DMS153 (cell line): ENCODE measurements at places on chromosomes 11 and 22.

- DNase-seq: no peak
Measured at GRCh38 chr11:36452961-36453360, 57.1 kb downstream of the TRAF6 start.

GRCh38 chr22:35893698-35894097 lies 134.9 kb downstream of the RBFOX2 start:
- DNase-seq: no peak

- no peak for DNase-seq
Measured at GRCh38 chr11:111555255-111555654, 14.7 kb downstream of the LAYN start.

DNA sequence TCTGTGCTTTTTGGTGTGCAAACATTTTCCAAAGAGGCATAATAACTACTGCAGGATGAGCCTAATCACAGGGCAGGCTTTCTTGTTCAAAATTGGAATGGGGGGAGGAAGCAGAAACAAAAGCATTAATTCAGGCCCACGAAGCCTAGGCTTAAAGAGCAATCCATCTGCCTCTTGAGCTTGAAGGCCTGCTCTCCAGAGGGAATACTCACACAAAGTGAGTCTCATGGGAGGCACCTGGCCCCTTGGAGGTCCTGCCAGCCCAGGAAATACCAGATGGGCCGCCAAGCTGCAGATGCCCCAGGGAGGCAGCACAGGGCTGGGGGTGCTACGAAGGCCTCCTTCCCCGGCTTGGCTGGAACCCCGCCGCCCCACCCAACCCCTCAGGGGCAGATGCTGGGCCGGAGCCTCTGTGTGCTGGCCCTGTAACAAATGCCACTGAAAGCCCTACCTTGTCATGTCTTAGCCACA lies 39.3 kb upstream of the COMT start:
- DNase-seq: peak; percentile 84

DNA sequence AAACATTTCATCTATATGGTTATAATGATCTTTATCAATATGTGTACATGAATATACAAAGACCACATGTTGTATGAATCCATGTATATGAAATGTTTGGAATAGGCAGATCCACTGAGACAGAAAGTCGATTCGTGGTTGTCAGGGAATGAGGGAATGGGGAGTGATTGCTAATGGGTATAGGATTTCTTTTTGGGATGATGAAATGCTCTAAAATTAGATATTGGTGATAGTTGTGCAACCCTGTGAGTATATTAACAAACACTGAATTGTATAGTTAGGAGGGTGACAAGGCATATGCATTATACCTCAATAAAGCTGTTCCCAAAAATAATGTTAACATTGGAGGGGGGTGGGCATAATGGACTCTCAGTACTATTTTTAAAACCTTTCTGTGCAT lies 5.0 kb upstream of the PTPMT1 start:
- no peak for DNase-seq

DNA sequence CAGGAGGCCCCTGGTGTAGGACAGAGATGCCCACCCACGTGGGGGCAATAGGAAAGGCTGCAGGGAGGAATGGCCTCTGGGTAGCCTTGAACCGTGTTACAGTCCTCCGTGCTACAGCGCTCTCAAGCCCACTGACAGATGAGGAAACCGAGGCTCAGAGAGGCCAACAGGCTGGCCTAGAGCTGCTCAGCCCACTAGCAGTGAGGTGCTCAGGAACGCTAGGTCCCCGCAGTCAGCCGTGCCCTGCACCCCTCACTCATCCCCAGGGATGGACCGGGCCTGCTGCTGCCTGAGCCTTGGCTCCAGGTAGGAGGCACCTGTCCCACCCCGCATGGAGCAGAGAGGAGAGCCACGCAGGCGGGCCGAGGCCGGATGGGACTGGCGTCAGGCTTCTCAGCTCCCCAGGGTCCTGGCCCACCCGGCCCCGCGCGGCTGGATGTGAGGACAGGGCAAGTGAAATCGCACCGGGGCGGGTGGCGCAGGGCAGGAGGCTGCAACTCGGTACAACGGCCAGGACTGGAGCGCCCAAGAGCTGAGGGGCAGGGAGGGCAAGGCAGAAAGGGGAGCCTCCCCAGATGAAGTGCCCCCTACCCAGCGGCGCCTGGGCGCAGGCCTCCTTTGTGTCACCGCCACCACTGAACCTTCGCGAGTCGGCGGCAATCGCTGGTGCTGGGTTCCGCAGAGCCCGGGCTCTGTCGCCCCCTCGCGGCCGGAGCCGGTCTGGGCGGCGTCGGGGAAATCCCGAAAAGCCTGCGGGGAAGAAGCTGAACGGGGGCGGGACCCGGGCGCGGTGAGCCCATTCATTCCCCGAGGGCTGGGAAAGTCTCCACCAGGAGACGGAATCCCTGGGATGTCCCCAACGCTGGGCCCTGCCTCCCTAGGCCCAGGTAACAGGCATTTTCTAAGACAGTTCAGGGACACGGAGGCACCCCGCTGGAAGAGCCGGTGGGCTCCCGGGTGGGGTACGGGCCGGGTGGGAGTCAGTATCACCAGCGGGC lies 8.4 kb upstream of the SLC2A11 start:
- DNase-seq: peak; percentile 64

DNA sequence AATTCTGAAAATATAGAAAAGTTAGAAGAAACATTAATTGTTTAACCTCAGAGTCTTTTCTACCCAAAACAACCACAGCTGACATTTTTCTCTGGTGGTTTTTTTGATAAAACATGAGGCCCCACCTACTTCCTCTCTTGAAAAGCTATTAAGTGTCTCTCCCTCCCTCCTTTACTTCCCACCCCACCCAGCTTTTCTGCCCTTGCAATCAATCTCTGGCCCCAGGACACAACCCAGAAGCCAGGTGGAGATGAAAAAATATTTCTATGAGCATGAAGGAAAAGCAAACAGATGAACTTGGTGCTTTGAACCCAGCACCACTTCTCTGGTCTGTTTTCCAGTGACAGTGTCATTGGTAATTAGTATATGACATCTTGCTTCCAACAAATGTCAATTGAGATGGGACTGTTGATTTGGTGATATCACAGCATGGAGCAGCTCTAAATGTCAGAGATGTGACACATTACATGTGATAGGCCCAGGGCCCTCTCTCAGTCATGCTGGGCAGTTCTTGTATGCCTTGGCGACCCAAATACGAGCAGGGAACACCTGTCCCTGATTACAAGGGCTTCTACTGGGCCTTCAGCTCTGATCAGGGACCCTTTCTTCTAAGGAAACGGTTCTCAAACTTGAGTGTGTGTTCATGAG lies 23.9 kb upstream of the TMPRSS13 start:
- DNase-seq: no peak

DNA sequence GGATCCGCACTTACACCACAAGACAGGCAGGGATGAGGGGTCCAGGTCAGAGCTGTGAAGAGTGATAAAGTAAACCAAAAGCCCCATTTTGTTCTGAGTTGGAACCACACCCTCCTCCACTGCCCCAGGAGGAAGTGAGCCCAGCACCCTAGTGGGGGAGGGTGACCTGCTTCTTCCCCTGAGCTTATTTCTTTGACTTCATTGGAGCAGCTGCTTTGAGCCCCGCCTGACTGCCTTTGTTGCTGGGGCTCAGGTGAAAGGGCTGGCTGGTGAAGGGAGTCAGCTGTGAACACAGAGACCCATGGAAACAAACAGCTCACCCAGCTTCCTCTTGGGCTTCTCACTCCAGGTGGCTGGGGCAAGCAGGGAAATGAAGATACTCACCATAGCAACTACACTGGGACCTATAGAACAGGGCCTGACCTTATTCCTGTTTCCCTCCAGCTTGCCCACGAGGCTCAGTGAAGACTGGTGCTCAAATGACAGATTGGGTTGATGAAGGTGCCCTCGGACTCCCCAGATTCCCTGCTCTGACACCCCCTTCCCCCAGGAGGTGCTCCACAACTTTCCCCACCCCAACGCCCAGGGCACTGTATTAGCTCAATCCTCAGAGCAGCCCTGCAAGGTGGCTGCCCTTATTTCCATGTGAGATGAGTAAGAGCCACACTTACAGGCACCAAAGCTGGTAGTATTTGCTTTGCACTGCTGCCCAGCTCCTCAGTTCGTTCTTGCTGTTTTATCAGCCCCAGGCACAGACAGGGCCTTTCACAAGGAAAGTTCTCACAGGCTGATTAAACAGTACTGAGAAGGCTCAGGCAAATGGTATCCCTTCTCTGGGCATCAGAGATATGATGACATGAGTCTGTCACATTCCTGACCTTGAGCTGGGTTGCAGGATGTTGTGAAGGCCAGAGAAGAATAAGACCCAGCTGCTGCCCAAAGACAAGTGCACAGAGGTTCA lies 2.4 kb downstream of the UCP2 start:
- DNase-seq: peak; percentile 96

DNA sequence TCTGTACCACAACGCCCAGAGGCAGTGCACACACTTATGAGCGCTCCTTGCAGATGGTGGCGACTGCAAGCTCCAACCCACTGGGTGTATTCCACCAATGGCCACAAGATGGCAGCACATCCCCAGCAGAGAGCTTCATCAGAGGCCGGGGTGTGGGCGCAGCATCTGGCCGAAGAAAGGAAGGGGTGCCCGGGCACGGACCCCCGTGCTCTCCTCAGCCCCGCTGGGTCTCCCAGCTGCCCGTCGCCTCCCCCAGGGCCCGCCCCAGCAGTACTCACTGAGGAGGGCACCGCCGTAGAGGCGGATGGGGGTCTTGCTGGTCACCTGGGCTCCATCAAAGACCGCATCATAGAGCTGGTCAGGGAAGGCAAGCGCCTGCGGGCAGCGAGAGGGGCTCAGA lies 14.2 kb downstream of the TP53I11 start:
- DNase-seq: no peak

GRCh38 chr11:112460141-112460540 lies 199.5 kb upstream of the PLET1 start:
- DNase-seq: no peak

GRCh38 chr11:28674433-28675103 lies 566.4 kb downstream of the METTL15 start:
- DNase-seq: no peak

GRCh38 chr22:46061501-46062231 lies 84.7 kb upstream of the WNT7B start:
- DNase-seq: no peak

- DNase-seq: peak; percentile 76
Measured at GRCh38 chr11:126968915-126969314, 31.7 kb downstream of the KIRREL3 start.

DNA sequence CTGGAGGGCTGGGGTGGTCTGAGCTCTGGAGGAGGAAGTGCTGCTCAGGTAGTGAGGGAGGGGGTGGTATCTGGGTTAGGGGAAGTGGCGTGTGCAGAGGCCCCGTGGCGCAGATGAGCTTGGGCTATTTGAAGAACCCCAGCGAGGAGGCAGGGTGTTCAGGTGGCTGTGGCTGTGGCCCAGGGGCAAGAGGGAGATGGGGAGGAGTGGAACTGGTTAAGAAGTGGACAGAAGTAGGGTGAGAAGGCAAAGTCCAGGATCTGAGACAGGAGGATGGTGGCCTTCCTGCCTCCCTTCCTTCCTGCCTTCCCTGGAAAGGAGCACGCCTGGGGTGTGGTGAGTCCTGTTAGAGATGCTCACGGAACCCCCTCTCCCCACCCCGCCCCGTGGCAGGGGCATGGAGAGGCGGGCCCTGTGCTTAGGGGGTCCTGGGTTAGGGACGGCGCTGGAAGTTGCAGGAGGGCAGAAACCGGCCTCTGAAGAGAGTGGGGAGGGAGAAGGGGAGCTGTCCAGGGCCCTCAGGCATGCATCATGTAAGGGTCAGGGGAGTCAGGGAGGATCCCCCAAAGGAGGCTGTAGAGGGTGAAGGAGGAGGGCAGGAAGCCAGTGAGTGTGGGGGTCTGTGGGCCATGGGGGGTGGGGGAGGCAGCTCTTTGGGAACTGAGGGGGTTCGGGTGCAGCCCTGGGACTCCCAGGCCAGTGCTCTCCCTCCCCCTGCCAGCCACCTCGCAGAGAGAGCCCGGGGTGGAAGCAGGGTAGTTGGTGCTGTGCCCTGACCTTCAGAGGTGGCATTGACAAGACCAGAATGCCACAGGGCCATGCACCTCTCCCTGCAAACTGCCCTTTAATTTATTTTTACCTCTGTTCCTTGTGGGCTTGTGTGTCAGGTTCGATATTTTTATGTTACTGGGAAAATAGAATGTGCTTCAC lies 63.7 kb upstream of the PARVG start:
- DNase-seq: no peak

DNA sequence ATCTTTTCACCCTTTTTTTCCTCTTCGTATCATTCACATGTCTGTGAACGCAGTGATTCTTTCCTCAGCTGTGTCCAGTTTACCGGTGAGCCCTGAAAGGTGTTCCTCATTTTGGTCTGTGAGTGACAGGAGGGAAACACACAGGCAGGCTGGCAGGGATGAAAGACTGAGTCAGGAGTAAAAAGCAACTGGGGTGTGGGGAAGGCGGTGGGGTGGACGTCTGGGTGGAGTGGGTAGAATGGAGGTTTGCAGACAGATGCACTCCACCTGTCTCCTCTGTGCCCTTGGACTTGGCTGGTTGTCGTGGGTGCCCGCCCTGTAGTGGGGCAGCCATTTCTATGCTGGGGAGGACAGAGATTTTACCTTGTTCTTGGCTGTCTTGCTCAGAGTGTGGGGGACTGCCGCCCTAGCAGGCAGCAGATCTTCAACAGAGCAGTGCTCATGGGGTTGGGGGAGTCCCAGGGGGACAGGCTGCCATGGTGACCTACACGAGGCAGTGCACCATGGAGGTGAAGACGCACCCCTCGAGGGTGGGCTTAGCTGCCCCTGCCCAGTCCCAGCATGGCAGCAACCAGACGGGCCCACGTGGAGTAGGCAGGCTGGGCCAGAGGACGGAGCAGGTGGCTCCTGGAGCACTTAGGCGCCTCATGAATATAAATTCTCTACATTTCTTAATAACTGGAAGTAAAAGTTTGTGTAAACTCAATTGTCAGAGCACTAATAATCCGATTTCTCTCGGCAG lies 603.7 kb downstream of the TBC1D22A start:
- DNase-seq: no peak

DNA sequence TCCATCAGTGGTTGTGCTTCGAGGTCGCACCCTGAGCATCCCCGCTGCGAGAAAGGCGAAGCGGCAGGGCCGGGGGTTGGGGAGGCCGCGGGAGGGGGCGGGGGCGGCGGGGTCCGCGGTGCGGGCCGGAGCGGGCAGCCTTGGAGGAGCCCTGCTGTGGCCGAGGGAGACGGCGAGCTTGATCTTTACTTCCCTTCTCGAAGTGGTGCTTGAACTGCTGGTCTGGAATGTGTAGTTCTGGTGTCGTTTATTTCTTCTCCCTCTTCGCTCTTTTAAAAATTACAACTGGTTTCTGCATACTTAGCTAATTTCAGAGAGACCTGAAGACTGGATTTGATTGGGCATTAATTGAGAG lies 1.1 kb downstream of the APLP2 start:
- DNase-seq: no peak

GRCh38 chr11:10149553-10149952 lies 144.5 kb downstream of the SBF2 start:
- no peak for DNase-seq

- no peak for DNase-seq
Measured at GRCh38 chr22:39556970-39557841, 13.3 kb upstream of the CACNA1I start.

- no peak for DNase-seq
Measured at GRCh38 chr11:9973921-9974320, 310.0 kb downstream of the SWAP70 start.

DNA sequence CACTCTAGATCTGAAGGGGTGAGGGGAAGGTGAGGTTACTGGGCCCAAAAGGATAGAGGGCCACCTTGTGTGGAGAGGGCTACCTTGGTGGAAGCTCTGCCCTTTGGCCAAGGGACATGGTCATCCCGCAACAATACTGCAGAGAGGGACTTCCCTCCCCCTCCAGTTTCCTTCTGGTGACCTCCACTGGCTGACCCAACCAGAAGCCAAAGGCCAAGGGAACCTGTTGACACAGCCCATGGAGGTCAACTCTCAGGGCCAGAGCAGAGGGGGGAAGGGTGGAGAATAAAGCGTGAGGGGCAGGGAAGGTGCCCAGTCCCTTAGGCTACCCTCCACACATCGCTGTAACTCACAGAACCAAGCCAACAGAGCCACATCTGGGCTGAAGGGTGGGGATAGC lies 15.0 kb upstream of the RHOD start:
- no peak for DNase-seq
